NCI-H187 (cell line): ENCODE measurements at places on chromosomes 5 and 9.
A peak's percentile ranks its signal among the peaks of the same experiment; 100 is the strongest.

DNA sequence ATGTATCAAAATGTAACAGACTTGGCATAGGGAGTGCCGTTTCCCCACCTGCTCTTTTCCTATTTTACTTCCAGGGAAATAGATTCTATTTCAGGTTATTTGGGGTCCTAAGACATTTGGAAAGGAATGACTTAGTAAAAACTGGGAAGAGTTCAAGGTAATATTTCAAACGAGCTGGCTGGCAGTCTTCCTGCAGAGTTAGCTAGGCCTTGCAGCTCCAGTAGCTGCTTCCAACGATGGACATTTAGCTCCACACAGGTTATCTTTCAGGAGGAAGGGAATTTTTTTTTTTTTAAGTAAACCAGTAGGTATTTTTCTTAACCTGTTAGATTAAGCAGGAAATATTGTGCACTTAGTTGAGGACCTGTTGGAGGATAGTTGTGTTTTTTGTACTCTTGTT lies 45.2 kb downstream of the TLE4 start:
- no peak for DNase-seq

GRCh38 chr9:94627287-94627686 lies 12.0 kb downstream of the FBP1 start:
- no peak for DNase-seq

DNA sequence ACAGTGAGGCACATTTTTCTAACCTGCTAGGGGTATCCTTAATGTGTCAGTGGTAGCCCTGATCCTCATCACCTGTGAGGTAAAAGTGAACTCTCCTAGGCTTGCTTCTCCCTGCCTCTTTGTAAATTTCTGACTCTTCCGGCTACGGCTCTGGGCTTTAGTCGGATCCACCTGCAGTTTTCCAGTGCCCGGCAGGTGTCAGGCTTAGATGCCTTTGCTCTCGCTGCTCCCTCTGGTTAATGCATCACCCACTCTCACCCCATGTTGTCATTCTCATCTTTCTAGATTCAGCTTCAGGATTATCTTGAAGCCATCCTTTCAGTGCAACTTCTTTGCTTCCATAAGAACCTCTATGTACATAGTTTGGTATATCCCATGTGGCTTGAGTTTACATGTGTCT lies 3.6 kb downstream of the CEP78 start:
- DNase-seq, result no peak

GRCh38 chr5:32003981-32004380 lies 170.1 kb downstream of the GOLPH3 start:
- DNase-seq, result no peak

DNA sequence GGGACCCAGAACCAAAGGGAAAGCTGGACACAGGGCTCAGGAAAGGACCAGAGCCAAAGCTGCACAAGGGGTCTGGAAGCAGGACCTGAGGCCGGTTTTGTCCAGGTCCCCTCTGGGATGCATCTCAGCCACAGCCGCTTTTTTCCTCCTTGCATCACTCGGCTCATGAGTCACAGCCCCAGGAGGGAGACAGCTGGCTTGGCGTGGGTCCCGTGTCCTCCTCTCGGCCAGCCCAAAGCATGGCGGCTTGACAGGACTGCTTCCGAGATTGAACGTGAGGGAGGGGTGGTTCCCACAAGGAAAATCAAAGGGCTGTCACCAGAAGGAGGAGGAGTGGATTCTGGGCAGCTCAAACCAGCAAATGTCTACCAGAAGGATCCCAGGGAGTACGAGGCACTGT lies 56.7 kb upstream of the CPLX2 start:
- DNase-seq, result no peak

DNA sequence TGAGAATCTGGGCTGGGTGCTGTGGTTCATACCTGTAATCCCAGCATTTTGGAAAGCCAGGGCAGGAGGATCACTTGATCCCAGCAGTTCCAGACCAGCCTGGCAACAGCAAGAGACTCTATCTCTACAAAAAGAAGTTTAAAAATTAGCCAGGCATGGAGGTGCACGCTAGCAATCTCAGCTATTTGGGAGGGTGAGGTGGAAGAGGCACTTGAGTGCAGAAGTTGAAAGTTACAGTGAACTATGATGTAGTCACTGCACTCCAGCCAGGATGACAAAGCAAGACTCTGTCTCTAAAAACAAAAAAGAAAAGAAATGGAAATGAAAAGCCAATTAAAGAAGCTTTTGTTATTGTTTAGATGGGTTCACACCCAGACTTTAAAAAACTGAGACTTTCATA lies 131.6 kb upstream of the RASA1 start:
- no peak for DNase-seq

GRCh38 chr5:168781941-168782571 lies 202.9 kb upstream of the PANK3 start:
- DNase-seq, result peak; percentile 20

DNA sequence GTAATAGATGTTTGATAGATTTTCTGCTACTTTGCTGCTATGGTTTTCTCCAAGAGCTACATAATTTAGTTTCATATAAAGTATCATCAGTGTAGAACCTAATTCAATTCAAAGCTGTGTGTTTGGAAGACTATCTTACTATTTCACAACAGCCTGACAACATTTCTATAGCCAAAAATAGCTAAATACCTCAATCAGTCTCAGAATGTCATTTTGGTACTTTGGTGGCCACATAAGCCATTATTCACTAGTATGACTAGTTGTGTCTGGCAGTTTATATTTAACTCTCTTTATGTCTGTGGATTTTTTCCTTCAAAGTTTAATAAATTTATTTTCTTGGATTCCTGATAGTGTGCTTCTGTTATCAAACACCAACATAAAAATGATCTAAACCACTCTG lies 35.1 kb upstream of the CCDC152 start:
- no peak for DNase-seq
